ENCODE measurements at places on chromosomes 5 and 9. TPM values are rescaled to one million over a fixed set of nuclear protein-coding genes. Genes with fewer than 3 reads are reported as not detected.
A peak's percentile ranks its signal among the peaks of the same experiment; 100 is the strongest.

GRCh38 chr5:11595045-11595444 is 309.2 kb downstream of the CTNND2 start:
- H3K27ac ChIP-seq, result no peak overlapping the region
- no peak for DNase-seq

- DNase-seq, result peak; percentile 84
- H3K27ac ChIP-seq, result no peak overlapping the region
- H3K27me3 ChIP-seq, result no peaks in the 10 kb centered on the region
- no peaks in the 10 kb centered on the region for H3K36me3 ChIP-seq
Measured at GRCh38 chr5:172123269-172123692, 64.7 kb downstream of the STK10 start.

DNA sequence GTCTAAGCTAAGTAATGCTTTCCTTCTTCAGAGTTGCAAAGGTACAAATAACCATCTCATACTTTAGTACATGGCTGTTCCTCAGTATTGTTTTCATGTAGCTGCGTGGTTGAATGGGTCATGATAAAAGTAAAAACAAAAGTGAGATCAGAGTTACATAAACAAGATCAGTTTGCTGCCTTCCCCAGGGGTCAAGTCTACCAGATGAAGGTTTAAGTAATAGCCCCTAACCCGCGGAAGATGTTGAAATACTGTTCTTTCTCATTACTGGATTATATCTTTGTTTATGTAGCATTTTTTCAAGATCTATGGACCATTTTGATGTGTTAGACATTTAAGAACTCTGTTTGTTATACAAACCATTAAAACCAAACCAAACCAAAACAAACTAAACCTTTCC is 34.1 kb upstream of the ARRDC3 start:
- no peaks in the 10 kb centered on the region for H3K27me3 ChIP-seq
- no peak for DNase-seq
- H3K4me1 ChIP-seq, result no peaks in the 10 kb centered on the region

DNA sequence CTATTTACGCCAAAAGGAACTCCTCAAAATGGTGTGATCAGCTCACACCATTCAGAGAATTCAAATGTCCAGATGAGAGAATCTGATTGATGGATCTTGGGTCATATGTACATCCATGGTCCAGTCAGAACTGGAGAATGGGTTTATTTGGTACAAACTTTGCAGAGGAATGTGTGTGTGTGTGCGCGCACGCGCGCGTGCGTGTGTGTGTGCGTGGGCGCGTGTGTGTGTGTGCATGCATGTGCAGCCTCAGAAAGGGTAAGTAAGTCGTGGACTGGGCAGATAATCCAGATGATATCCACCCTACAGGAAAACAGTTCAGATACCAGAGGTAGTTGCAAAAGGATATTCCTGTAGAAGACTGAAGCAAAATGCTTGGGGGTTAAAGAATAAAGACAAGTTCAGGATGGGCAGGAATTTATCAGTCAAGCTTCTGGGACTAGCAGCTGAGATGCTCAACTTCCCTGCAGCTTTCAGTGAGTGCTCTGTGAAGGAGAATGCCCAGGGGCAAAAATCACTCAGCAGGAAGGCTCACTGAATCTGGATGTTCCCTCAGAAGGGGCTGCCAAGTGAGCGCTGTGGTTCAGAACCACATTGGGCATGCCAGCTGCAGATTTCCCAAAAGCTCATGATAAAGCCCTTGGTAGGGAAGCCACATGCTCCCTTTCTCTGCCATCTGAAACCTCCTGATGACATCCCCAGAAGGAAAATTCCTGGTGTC is 440.5 kb upstream of the SGCD start:
- no peaks in the 10 kb centered on the region for H3K27me3 ChIP-seq
- no peak overlapping the region for H3K4me3 ChIP-seq
- no peaks in the 10 kb centered on the region for H3K4me1 ChIP-seq
- no peak for DNase-seq
- no peak overlapping the region for H3K27ac ChIP-seq

GRCh38 chr5:72177538-72177937 is 70.3 kb downstream of the MAP1B start:
- H3K36me3 ChIP-seq, result no peaks in the 10 kb centered on the region
- H3K27ac ChIP-seq, result no peak overlapping the region
- H3K4me3 ChIP-seq, result no peak overlapping the region
- no peaks in the 10 kb centered on the region for H3K4me1 ChIP-seq

PCDHGA4 gene
- total RNA-seq, result 10.2 TPM

DNA sequence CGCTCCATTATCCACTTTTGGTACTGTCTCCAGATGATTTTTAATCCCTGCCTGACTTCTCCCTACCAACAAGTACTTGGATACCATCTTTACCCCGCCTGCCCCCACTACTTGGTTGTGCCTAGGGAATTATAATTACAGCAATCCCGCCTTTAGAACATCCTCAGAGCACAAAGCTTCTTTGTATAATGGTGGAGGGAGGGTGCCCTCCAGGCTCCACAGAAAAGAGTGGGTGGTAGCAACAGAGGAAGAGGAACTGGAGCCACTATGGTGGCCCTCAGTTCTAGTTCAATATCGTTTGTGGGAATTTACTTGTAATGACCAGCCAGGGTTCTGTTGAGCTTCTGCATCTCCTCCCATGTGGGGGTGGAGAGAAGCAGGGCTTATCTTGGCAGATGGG is 79.0 kb upstream of the RNF38 start:
- DNase-seq, result no peak
- no peaks in the 10 kb centered on the region for H3K27me3 ChIP-seq
- no peaks in the 10 kb centered on the region for H3K36me3 ChIP-seq
- H3K4me1 ChIP-seq, result no peaks in the 10 kb centered on the region
- H3K4me3 ChIP-seq, result no peak overlapping the region

- H3K27me3 ChIP-seq, result no peaks in the 10 kb centered on the region
- H3K4me3 ChIP-seq, result no peak overlapping the region
- no peaks in the 10 kb centered on the region for H3K4me1 ChIP-seq
- DNase-seq, result no peak
Measured at GRCh38 chr9:110266795-110267194, 10.5 kb upstream of the TXN start.

GRCh38 chr5:15904899-15905830 is 274.4 kb downstream of the MARCHF11 start:
- H3K4me3 ChIP-seq, result no peak overlapping the region
- DNase-seq, result no peak
- no peaks in the 10 kb centered on the region for H3K4me1 ChIP-seq
- no peak overlapping the region for H3K27ac ChIP-seq

DNA sequence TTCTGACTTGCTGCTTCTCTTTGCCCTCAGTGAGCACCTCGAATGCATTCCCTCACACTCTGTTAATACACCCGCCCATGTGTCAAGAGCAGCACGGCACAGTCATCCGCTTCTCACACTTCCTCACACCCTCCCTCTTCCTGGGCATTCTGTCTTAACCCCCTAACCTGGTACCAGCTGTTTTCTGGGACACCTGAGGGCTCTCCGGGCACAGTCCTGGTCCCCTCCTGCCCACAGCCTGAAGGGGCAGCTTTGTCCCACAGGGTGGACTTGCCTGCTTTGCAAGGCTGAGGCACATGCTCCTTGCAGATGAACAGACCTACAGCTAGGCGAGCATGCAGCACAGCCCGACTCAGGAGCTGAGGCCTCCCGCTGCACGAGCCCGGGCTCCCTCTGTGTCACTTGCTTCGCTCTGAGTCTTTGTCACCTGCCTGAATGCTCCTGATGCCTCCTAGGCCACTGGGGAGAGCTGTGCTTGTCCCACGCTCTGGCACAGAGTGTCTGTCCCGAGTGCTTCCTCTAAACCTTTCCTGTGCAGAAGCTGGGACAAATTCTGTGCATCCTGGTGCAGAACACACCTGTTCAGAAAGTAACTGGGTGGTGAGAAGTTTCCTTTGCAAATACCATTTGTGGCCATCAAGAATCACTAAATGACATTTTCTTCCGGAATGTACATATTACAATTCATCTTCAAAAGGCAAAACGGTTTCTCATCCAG is 47.8 kb downstream of the AHRR start:
- H3K4me3 ChIP-seq, result no peak overlapping the region
- H3K27me3 ChIP-seq, result no peaks in the 10 kb centered on the region
- H3K27ac ChIP-seq, result no peak overlapping the region
- peak; percentile 71 for DNase-seq

GRCh38 chr5:158755986-158756385 is 343.7 kb downstream of the EBF1 start:
- H3K36me3 ChIP-seq, result no peaks in the 10 kb centered on the region
- H3K4me1 ChIP-seq, result peaks cover 15% of the 10 kb centered on the region
- peak overlapping the region; percentile 69 for H3K27ac ChIP-seq
- H3K4me3 ChIP-seq, result no peak overlapping the region
- H3K27me3 ChIP-seq, result no peaks in the 10 kb centered on the region
